Renal pelvis (tissue), 12 donors: ENCODE measurements at places on chromosomes 16 and 17.
A peak's percentile ranks its signal among the peaks of the same experiment; 100 is the strongest.

GRCh38 chr17:63819585-63820537 is 7.4 kb upstream of the PSMC5 start:
- DNase-seq: no peak

DNA sequence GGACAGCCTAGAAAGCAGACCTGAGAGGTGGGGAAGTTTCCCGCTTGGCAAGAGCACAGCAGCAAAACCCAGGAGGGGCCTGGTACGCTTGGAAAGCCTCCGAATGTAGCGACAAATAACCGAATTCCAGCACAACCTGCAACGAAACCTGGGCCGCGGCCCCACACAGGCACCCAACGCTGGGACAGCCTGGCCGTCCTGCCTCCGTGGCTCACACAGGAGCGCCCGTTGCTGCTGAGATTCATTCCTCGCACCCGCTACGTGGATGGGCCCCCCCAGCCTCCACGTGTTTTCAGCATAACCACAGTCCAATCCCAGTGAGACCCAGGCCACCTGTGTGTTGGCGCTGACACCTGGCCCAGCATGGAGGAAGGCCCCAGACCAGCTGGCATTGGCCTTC is 42.9 kb downstream of the LMF1 start:
- no peak for DNase-seq

- DNase-seq: no peak
These were observed 33.1 kb upstream of the PVALEF start for GRCh38 chr17:81132197-81132540.

DNA sequence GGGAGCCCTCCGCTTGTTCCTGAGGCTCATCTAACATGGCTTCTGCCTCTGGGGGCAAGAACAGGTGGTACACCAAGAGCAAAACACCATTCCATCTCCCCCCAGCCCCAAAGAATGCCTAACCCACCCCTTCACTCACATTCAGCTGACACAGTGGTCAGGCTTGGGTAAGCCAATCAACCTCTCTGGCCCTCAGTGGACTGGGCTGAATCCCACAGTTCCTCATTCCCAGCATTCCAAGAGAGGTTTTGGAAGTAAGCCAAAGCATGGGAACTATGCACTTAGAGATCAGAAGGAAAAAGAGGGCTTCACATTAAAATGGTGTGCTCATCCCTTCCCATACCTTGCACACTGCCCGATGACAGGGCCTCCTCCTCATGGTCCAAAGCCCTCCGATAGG is 7.8 kb downstream of the PIGS start:
- DNase-seq: peak; percentile 22

GRCh38 chr16:65117811-65118448 is 3.9 kb downstream of the CDH11 start:
- peak; percentile 85 for DNase-seq

DNA sequence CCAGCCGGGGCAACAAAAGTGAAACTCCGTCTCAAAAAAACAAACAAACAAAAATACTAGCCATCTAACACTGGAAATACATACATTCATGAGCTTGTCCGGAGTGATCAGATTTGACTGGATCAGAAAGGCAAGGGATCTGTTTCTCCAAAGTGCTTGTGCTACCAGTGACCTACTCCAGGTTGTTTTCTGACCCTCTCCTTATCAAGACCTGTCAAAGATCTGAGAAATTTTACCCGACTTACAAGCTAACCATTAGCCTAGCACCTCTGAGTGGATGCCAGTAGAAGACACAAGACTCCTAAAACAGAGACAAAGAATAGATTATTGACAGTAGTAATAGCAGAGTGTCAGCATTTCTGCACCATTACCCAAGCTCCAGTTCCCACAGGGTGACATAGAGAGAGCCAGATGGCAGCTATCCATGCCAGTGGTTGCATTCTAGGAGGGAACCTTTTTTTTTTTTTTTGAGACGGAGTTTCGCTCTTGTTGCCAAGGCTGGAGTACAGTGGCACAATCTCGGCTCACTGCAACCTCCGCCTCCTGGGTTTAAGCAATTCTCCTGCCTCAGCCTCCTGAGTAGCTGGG is 9.8 kb downstream of the ASPA start:
- DNase-seq: no peak

- no peak for DNase-seq
These were observed at the start of the genes CCDC78 and HAGHL for GRCh38 chr16:726438-727290. TSS of gene CCDC78 (minus strand) at chr16:726443. CDS start at chr16:726367, 76 bp downstream. TSS of gene HAGHL (plus strand) at chr16:727106. CDS start at chr16:727510, 404 bp downstream.

DNA sequence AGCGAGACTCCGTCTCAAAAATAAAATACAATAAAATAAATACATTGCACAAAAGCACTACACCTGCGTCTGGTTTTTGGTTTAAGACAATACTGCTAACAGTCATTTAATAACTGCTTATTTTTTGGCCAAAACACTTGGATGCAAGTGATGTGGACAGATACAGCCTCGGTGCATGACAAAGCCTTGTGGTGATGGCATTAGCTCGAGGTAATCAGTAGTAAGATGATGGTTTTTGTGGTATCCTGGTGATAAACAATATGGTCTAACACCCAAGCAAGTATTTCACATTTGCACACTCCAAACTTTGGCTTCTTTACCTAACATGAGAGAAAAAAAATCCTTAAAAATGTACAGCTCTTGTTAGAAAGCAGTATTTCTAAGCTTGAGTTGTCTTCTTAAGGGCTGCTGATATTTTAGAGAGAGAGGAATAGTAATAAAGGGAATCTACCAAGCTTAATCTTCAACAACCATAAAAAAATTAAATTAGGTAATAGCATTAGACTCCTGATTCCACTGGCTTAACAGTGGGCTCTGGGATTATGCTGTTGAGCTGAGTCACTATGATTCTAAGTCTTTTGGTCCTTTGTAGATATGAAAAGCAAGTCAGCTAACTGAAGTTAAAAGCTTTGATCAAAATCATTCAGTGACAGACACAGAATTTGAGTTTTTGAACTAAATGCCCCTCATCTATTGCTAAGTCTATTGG is 111.1 kb downstream of the VPS53 start:
- DNase-seq: no peak

DNA sequence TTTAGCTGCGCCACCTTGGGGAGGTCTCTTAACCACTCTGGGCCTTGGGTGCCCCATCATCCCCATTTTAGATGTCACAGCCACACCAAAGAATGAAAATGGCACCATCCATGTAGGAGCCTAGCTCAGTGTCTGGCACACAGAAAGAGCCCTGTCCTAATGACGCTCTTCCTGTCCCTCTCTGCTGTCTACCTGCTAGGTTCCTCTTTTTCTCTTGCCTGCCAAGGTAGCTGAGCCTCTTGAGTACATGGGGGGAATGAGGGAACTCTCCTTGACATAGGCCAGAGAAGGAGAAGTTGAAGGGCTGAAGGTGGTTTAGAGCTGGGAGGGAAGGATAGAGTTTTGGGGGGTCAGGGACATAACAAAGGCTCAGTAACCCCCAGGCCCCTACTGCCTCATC is 1.8 kb downstream of the RUNDC3A start:
- DNase-seq: no peak

DNA sequence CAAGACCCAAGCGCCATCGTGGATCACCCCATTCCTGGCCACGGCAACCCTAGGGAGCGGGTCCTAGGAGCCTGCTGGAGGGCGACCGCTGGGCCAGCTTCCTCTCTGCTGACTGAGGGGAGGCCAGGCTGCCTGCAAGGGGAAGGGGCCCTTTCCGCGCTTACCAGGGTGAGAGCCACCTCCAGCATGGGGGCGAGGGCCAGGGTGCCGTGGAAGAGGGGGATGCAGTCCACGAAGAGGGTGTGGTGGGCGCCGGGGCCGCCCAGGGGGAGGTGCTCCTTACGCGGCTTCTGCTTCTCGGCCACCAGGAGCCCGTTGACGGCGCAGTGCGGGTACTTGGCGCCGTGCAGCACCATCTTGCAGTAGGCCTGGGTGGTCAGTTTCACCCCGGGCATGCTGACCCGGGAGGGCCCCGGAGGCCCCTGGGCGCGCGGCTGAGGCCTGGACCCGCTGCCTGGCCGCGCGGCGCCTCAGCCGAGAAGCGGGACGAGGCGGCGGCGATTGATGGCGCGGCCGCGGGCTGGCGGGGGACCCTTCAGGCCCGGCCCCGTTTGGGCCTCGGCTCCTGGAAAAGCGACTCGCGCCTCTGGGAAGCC is 345 bp downstream of the EMC8 start:
- peak; percentile 17 for DNase-seq

- DNase-seq: no peak
These were observed 14.2 kb downstream of the SPHK1 start for GRCh38 chr17:76398523-76399174.

GRCh38 chr16:11689031-11689840 is 21.0 kb downstream of the SNN start:
- no peak for DNase-seq

DNA sequence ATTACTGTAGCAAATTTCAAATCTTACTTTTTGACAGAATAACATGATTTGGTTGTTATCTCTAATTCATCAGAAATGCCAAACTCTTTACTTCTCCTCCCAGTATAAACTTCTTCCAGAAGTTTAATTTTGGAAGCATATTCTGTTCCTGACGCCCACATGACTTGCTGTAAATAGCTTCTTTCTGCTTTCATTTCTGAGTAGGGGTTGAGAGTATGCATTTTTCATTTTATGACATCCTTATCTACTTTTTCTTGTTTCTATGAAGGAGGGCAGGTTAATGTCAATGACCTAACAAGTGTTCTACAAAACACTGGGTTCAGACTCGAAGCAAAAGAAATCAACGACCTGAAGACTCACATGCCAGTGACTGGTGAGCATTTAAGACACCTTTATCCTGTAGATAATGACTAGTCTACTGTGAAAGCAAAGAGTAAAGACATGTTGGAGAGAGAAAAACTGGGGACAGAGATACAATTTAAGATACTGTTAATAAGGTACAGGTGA is 36.5 kb upstream of the EFCAB3 start:
- DNase-seq: no peak

GRCh38 chr17:80908776-80909175 is 82.9 kb upstream of the CHMP6 start:
- DNase-seq: no peak

GRCh38 chr17:73953206-73954033 is 250.1 kb upstream of the RPL38 start:
- DNase-seq: no peak

DNA sequence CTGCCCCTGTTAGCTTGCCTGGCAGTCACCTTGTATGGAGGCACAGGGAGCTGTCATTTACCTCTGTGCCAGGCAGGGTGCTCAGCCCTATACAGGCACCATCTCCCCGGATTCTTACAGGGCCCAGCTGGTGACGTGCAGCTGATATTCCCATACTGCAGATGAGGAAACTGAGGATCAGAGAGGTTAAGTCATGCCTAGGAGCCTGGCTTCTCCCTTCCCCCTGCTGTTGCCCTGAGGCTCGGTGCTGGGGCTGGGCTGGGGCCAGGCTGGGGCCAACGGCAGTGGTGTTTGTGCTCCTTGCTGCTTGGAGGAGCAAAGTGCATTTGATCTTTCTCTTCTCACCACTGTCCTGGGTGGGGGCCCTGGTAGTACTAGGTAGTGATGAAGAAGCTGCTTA is 54.7 kb upstream of the IL34 start:
- DNase-seq: no peak
